ENCODE measurements at places on chromosomes 3 and 15.

- DNase-seq: no peak
Measured at GRCh38 chr3:143671626-143672025, 176.6 kb downstream of the SLC9A9 start.

GRCh38 chr3:71421820-71422566, 161.5 kb downstream of the FOXP1 start:
- DNase-seq: no peak

- no peak for DNase-seq
Measured at GRCh38 chr3:183502237-183503181, 53.0 kb downstream of the KLHL6 start.

DNA sequence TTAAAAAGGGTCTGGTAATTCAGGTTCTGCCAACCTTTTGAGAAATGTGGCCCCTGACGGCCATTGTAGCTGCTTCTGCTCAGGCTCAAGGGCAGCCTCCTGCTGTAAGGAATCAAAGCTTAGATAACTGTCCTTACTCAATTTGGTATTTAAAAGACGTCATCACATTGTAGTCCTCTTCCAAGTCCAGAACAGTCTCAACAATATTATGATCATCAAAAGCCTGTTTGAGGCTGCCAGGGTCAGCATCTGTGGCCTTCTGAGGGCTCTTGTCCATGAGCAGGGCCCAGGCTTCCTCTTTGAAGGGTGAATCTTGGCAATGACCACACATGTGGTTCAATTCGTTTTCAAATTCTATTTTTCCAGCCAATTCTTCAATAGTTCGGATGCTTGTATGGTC, 6.0 kb downstream of the C3orf62 start:
- no peak for DNase-seq

GRCh38 chr15:55897560-55898336, 95.7 kb downstream of the NEDD4 start:
- no peak for DNase-seq

DNA sequence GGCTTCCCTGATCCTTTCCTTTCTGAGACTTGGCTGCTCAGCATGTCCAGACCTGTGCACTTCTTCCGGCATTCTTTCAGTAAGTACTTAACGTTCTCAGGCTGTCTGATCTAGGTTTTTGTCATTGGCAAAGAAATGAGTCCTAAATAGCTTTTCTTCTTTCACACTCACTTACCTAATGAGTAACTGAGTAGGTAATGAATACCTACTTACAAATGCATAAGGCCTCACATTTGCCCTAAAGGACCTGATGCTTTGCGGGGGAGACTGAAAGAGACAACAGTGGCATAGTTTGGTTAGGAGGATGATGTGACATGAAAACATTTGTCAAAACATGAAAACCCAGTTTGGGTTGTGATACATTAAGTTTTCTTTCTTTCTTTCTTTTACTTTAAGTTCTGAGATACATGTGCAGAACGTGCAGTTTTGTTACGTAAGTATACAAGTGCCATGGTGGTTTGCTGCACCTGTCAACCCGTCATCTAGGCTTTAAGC, 516.7 kb upstream of the CFAP20DC start:
- no peak for DNase-seq

- DNase-seq: no peak
Measured at GRCh38 chr3:27589795-27590194, 105.6 kb upstream of the SLC4A7 start.

- no peak for DNase-seq
Measured at GRCh38 chr3:42718338-42718737, 15.7 kb upstream of the HHATL start.

DNA sequence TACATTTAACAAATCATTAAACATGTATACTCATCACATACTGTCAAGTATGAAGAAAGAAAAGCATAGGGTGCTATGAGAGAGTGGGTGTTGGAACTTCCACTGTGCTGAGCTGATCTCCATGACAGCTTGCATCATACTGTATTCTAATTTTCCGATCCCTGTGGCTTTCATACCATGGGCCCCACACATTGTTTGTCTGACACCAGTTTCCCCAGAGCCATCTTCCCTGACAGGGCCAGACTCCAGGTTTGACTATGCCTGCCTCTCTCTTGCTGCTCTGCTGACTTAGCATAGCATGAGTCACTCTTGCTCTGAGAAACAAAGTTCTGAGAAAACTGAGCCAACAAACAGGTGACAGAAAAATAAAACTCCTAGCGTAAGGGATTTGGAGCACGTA, 37.0 kb upstream of the CASR start:
- no peak for DNase-seq

GRCh38 chr15:51104512-51104911, 9.8 kb upstream of the TNFAIP8L3 start:
- DNase-seq: no peak
